ENCODE measurements at places on chromosomes 16 and 17.

- DNase-seq = peak; percentile 91
Measured at GRCh38 chr16:30958175-30959079, 873 bp downstream of the SETD1A start.

DNA sequence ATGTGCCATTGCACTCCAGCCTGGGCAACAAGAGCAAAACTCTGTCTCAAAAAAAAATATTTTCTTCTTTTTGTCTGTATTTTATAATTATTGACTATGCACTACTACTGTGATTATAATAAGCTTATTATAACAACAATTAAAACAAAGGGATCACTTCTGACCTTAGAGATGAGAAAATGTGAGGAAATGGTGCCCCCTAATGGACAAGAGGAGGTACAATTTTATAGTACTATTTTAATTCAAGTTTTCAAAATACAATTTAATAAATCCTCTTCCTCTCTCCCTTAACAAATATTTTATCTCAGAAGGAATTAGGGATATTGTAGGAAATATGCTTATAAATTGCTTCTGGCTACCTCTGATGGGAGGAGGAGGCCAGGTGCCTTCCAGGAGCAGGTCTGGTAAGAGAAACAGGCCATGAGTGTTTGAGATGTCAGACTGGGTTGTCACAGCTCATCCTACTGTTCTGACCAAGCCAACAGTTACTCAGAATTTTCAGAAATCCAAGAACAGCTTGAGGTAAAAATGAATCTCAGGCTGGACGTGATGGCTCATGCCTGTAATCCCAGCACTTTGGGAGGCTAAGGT is 14.0 kb downstream of the VPS53 start:
- peak; percentile 44 for DNase-seq

DNA sequence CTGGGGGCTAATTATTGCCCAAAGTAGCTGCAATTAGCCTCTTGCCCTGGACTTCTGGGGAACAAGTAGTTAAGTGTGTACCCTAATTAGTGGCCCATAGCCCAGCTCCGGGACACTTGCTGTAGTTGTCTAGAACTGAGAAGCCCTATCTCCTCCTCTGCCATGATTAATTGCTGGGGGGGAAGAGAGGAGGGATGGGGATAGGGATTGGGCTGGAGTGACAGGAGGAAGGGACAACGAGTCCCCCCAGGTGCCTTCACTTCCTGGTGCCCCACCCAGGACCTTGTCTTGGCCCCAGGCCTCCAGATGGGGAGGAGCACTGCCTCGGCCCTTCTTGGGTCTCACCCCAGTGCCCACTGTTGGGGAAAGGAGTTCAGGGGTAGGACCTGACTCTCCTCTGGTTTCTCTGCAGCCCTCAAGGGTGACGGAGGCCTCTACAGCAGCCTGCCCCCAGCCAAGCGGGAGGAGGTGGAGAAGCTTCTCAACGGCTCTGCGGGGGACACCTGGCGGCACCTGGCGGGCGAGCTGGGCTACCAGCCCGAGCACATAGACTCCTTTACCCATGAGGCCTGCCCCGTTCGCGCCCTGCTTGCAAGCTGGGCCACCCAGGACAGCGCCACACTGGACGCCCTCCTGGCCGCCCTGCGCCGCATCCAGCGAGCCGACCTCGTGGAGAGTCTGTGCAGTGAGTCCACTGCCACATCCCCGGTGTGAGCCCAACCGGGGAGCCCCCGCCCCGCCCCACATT is 17.4 kb downstream of the NGFR start:
- DNase-seq = no peak

- no peak for DNase-seq
Measured at GRCh38 chr17:42016411-42016831, 818 bp downstream of the DNAJC7 start.

DNA sequence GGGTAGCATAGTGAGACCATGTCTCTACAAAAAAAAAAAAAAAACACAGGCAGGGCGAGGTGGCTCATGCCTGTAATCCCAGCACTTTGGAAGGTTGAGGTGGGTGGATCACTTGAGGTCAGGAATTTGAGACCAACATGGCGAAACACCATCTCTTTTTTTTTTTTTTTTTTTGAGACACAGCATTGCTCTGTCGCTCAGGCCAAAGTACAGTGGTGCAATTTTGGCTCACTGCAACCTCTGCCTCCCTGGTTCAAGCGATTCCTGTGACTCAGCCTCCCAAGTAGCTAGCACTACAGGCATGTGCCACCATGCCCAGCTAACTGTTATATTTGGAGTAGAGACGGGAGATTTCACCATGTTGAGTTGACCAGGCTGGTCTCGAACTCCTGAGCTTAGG is 5.1 kb downstream of the RAMP2 start:
- no peak for DNase-seq

DNA sequence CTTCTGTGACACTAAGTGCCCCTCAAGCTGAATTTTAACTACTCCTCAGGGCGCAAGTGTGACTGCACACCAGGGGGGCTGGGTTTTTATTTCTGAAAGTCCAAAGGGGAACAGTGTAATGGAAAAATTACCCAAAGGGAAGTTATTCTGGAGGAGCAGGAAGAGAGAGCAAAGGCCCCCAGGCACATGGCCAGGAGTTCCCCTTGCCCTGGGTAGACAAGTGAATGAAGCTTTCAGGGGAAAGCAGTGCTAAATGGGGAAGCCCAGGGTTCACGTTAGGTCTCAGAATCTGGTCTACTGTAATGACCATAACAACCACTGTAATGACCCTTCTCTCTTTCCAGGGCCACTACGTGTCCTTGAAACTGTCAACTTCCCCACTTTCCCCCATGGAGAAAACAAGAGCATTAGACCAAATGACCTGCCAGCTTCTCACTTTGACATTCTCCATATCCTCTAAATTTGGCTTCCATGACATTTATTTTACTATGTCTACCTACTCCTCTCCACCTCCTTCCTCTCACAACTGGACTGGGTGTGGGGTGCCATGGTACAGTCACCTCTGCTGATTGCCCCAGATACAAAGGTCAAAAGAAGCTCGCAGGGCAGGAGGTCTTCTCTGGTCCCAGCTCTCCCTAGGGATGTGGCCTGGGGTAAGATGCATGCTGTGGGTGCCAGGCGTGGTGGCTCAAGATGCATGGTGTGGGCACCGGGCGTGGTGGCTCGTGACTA is 34.1 kb upstream of the MMP2 start:
- DNase-seq = no peak

GRCh38 chr17:63365366-63366240 is 80.5 kb downstream of the CYB561 start:
- no peak for DNase-seq

DNA sequence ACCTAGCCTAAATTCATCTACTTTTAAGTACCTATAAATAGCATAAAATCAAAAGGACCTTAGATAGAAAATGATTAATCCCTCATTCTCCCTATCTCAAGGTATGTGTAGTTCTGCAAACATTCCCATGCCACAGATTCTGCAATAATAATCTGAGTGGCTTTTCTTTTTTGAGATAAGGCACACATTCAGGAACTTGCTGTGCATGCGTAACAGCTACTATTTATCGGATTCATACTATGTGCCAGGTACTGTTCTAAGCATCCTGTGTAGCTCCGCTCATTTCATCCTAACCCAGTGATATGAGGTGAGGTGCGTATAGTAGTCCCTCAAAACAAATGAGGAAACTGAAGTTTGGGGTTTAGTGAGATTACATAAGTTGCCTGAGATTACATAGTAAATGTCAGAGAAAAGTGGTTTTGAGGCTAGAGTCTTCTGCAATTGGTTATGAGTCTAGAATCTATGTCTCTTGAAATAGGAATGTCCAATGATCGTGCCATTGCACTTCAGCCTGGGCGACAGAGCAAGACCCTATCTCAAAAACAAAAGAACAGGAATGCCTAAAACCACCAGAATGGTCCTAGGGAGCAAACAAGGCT is 2.0 kb upstream of the ZNF263 start:
- no peak for DNase-seq

DNA sequence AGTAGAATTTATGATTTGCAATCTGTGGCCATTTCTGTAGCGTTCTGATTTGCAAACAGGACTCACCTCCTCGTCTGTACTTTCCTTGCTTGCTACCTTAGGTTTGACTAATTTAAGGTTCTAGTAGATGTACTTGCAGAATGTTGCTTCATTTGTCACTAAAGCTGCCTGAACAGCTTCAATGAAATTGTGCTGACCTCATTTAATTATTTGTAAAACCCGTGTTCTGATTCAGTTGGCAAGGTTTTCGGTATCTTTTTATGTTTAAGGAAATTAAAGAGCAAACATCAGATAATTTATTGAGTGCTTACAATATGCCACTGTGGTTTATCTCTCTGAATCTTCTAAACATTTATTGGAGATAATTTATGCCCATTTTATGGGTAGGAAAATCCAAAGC is 284.9 kb upstream of the EEF2KMT start:
- no peak for DNase-seq

DNA sequence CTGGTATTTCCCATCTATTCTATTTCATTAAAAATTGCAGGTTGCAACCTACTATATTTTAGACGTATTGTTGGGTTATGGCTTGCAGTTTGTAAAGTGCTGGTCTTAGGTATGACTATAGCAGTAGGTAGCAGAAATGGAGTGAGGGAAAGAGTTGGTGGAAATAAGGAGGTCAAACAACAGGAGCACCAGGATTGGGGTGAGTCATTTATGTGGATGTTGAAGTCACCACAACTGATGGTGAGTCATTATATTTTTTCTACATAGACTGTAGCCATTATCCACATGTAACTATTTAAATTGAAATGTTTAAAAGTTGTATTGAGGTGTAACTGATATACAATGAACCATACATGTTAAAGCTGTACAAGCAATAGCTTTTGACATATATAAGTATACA is 25.0 kb upstream of the HS3ST3A1 start:
- peak; percentile 68 for DNase-seq

GRCh38 chr17:19659366-19660177 is 11.0 kb downstream of the ALDH3A2 start:
- no peak for DNase-seq

DNA sequence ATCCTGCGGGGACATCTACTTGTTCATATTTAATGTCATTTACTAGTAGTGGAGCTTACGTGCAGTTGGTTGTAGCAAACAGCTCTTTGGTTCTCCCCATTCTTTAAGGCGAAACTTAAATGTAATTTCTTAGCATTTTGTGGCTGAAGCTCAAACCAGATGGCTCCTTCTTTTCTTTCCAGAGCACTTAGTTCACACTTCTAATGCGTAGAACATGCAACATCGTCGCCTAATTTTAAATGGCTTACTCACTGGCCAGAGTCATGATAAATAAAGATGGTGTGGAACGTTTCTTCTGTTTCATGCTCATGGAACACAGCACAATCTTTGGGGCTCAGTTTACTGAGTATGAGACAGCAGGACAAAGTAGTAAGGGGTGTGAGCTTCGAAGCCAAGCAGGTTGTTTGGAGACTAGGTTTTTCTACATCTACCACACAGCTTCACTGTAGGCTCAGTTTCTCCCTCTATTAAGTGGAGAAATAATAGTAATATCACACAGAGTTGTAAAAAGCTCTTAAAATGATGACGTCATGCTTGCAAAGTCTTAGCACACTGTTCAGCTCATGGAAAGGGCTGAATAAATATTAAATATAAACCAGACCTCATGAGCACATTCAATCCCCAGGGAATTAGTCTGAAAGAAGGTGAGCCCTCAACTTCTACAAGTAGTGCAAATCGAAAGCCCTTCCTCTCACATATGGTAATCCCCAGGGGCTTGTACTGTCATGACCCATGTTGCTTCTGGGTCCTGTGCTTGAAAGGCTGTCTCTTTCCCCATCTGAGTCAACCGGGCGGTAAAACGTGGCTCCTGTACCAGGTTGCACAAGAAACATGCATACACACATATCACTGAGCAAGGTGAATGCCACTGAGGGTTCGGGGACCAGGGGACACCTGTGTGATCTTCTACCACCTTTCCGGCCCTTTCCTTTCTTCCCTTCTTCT is 384.3 kb downstream of the CDH13 start:
- DNase-seq = no peak

DNA sequence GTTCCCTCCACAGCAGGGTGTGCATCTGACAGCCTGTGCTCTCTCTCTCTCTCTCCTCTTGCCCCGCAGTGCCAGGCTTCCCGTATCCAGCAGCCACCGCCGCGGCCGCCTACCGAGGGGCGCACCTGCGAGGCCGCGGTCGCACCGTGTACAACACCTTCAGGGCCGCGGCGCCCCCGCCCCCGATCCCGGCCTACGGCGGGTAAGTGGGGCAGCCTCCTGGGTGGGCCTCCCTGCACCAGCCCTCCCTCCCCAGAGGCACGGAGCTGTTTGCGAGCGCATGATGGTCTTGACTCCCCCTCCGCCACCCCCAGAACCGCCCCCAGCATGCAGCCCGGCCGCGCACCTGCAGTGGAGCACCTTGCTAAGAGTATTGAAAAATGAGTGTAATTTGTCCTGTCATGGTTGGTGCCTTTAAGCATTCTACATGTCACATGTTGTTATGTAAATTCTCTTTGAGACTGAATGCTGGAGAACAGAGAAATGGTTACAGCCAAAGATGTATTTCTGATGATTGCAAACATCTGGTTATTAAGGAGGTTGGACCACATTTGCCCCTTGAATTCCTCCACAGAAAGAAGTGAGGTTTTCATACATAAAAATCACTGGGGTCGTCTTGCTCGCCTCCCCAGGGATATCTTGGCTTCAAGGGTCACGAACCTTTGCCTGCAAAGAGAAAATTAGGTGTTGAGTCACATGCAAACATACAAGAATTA is 321.3 kb downstream of the RBFOX1 start:
- DNase-seq = no peak

DNA sequence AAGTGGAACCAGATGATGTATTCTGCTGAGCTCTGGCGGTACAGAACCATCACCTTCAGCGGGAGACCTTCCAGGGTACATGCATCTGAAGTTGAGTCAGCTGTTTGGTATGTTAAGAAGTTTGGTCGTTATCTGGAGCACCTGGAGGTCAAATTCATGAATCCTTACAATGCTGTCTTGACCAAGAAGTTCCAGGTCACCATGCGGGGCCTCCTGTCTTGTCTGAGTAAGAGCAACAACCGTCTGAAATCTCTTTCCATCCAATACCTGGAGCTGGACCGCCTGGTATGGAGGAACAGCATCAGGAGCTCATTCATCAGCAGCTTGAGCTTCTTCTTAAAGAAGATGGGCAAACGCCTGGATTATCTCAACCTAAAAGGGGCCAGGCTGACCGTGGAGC is 4.0 kb downstream of the FBXO39 start:
- no peak for DNase-seq

GRCh38 chr17:56656701-56657327 is 63.3 kb downstream of the NOG start:
- DNase-seq = no peak

DNA sequence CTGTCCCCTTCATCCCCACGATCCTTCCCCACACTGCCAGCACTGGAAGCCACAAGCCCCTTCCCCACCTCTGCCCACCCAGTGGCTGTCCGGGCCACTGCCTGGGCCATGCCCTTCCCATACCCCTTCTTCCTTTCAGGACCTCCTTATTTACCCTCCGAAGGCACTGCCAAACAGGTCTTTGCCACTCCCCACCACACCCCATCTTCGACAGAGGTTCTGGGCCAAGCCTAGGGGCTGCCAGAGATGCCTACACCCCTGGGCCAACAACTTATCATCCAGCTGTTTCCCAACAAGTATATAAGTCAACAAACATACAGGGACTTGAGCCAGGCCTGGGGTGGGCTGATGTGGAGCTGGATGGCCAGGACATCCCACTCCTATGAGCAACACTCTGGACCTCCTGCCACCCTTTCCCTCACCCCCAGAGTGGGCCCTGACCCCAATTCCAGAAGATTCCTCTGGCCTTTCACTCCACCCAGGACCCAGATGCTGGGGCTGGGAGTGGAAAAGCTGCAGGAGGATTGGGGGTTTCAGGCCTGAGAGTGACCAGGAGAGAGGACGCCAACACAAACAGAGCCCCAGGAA is 1.5 kb upstream of the PPP1R1B start:
- no peak for DNase-seq

GRCh38 chr17:64131606-64132270 is 1.8 kb upstream of the ERN1 start:
- no peak for DNase-seq

- no peak for DNase-seq
Measured at GRCh38 chr16:2009164-2009711, 383 bp downstream of the ZNF598 start.
